ENCODE measurements at places on chromosomes 12 and 14.

DNA sequence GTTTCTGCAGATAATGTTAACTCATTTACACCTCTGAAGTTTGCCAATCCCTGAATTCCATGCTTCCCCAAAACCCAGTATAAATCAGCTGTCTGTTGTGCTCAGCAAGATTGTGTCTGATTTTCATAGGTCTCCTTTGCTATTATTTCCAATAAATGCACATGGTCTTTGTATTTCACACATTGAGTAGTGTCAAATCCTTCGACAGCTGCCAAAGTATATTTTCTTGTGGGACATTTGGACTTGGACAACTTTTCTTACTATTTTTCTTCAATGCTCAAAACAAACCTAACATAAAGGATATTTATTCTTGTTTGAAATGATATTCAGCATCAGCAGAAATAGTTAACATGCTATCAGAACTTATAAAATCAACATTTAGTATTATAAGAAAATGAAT, 406.1 kb upstream of the OR4E1 start:
- DNase-seq: no peak

- DNase-seq: no peak
These were observed 105.9 kb downstream of the ETV6 start for GRCh38 chr12:11755302-11755930.

DNA sequence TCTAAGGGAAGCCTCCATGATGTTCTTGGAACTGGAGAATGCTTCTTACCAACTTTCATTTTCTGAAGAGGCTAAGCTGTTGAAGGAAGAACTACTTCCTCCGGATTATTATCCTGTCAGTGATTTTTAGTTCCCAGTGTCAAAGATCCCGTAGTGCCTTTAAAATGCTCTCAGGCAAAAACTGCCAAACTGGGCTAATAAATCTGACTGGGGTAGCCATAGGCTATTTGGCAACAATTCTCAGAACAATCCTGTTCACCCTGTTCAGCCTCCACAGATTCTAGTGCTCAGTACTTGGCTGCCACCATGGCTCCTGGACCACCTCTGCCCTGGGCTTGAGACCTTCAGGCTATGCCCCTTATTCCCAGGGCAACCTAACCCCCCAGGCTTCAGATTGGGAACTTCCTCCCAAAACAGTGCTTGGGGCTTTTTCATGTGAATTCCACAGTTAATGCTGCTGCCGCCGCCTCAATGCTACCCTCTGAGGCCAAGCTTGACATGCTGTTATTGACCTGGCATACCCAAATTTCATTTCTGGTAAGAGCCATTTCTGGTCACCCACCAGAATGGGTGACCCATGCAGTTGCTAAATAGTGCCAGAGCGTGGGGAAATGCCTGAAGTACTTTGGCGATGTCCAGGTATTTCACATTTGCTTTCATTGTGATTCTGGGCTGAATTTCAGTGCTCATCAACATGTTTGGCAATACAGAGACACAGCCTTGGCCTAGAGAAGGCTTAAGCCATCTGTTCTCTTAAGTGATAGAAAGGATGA, 110.0 kb upstream of the ARHGAP5 start:
- peak; percentile 76 for DNase-seq

- no peak for DNase-seq
These were observed 54.9 kb downstream of the ZNF664 start for GRCh38 chr12:124027753-124028554.

DNA sequence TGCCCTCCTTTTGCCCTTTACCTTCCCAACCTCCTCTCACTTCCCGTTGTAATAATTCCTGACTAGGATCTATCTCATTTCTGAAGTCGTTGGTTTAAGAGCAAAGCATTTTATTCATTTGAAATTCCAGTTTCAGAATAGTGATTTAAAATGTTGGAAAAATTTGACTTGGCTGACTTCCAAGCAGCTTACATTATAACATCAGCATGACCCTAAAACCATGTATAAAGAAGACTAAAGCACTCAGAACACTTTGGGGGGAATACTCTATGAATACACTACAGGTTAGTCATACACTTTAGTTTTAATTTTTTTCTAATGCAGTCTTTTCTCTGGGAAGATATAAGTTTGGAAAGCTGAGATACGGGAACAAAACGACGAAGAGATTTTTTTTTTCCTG, 161.1 kb downstream of the BTG1 start:
- no peak for DNase-seq

DNA sequence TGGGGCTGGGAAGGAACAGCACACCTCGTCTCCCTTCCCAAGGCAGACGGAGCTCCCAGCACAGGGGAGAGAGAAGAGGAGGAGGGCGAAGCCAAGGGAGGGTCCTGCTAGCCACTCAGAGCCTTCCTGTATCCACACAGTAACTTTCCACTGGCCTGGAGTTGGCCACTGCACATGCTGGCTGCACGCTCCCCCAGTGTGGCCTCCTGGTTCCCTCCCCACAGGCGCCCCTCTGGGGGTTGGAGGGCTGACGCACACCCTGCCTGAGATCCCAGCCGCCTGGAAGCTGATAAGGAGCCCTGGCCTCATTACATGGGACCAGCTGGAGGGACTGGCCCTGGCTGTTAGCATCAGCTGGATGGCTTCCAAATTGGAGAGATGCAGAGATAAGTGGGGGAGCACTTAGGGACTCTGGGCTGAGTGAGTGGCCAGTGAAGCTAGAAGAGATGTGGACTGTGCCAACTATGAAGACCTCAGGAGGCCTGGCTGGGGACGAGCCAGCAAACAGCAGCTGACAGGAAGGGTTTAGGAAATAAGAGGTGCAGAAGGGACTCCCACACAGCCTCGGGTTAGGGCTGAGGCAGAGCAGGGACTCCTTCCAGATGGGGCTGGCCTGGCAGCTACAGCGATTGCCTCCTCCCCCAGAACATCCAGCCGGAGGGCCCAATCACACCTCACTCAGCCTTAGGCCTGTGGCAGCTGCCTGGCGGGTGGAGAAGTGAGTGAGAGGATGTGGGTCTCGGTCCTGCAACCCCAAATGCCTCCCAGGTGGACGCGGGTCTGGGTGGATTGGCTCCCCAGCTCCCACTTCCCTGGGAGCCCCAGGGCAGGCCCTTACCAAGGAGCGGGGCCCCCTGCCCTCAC, 26.3 kb upstream of the BCDIN3D start:
- DNase-seq: peak; percentile 65

Measured in T47D (cell line).